ENCODE measurements at places on chromosomes 5 and 9.

DNA sequence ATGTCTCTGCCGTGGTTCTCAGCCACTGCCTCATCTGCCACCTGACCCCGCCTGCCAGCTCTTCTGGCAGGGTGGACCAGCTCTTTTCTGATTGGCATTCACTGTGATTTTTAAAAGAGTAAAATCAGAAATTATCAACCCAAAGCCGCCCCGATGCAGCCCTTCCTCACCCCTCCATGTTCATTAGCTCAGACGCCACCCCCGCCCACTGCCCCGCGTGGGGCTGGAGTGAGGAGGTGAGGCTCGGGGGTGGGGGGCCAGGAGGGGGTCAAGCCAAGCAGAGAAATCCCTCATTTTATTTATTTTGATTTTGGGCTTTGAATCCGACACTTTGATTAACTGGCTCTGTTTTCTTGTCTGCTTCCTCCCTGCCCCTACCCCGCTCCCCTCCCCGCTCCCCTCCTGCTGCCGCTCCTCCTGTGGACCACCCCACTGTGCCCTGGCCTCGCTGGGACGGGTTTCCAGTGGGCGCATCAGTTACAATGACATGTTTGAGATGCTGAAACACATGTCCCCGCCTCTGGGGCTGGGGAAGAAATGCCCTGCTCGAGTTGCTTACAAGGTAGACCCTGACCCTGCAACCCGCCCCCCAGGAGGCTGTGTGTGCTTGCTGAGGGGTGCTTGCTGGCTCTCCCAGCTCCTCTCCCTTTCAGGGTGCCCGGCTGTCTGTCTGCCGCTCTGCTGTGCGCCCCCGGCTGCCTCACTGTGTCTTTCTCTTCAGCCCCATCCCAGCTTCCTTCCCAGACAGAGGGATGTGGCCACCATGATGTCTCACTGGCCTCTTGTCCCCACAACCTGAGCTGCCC is 224.9 kb downstream of the CACNA1B start:
- no peak for DNase-seq

GRCh38 chr5:140260089-140260656 is 42.7 kb downstream of the PFDN1 start:
- DNase-seq, result no peak

- DNase-seq, result no peak
Observed at GRCh38 chr9:136442265-136442664, 2.6 kb upstream of the INPP5E start.

DNA sequence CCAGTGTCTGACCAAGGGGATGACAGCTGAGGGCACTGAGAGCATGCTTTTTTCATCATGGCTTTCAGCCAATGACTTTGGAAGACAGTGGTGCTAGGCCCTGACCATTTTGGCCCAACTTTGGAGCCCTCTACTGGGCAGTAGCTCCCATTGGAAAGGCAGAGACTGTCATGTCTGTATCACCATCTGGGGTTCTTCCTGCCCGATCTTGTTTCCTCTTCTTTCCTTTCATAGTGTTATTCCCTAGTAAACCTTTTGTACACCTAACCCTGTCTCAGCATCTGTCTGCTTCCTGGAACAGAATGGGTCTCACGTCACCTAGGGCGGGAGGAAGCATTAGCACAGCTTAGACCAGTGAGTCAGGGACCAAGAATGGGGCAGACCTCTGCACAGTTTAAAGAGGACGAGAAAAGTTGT is 97.4 kb upstream of the MAST4 start:
- no peak for DNase-seq

- no peak for DNase-seq
Observed at GRCh38 chr5:112681481-112681908, 56.2 kb upstream of the APC start.

DNA sequence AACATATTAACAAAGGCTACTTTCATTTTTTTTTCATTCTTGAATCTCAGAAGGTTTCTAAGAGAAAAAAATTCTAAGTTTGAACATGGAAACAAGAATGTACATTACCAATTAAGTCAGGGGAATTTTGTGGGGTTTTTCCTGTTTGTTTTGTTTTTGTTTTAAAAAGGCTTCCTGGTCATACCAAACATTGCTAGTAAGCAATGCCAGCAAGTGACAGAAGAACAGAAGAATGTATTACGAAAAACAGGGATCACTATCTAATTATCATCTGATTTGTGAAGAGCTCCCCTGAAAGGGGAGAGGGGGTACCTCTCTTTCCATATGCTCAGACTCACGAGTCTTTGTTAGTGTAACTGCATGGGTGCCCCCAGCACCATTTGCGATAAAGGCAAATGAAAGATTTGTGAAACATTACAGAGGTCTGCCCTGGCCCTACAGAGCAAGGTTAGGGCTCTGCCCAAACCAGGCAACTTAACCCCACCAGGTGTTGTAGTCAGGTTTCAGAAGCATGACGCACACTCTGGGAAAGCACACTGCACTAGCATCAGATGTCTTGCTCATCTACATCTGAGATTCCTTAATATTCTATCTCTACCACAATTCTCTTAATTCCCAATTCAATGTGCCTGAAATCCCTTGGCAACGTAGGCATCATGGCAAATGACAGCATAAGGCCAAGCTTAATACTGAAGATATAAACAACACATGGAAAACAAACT is 268.2 kb downstream of the MLLT3 start:
- no peak for DNase-seq

DNA sequence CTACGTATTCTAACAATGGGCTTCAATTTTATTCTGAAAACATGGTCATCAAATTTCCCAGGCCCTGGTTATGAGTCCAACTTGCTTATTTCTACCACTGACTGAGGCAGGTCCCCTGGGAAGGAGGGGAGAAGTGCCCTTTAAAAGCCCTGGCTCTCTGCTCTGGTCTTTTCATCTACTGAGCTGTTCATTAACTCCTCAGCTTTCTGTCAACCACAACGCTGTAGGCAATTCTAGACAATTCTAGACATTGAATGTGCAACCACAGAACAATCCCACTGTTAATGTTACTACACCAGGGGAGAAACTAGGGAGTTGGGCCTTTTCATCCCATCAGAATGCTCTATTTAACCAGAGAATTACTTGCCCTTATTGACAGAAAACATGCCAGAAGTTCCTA is 10.0 kb downstream of the MOCS2 start:
- no peak for DNase-seq

DNA sequence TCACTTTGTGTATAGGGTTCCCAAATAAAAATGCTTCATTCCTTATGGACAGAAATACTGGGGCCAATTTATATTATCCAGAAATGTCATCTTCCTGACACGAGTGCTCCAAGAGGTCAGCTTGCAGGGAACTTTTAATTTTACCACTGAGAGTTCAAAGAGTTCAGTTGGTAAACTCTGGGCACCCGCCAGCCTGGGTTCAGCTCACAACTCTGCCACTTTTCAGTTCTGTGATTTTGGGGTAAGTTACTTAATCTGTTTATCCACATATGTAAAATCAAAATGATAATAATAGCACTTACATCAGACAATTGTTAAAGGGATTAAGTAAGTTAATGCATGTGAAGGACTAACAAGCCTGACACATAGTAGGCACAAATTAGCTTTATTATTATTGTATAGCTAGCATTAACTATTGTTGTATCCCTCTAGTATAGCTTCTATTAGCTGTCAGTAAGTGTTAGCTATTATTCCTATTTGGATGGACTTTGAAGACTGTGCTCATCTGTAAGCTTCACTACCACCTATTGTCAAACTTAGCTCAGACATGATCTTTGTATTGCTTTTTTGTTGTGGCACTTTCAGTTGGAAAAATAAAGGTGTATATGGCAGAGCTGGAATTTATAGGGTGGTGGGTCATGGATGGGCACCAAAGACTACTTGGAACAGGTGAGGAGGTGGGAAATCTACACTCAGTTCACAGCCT is 1.6 kb downstream of the MEGF10 start:
- DNase-seq, result no peak

GRCh38 chr9:109166171-109166770 is 778 bp downstream of the FRRS1L start:
- no peak for DNase-seq

- DNase-seq, result no peak
Observed at GRCh38 chr9:101399643-101399970, 956 bp downstream of the ZNF189 start.
